Foreskin keratinocyte (primary cell): ENCODE measurements at places on chromosomes 2 and 18. TPM values are rescaled to one million over a fixed set of nuclear protein-coding genes. Genes with fewer than 3 reads are reported as not detected.

FOXI3 gene
- total RNA-seq: 0.04 TPM in 1 of 2 replicates, not detected in the other

CRYGD gene
- not detected in 2 replicates for total RNA-seq

OTOS gene
- total RNA-seq: not detected in 2 replicates

RNU2-63P gene
- 6.8 and 46.8 TPM in 2 replicates for total RNA-seq

NEU2 gene
- not detected in 2 replicates for total RNA-seq

CRYGA gene
- total RNA-seq: not detected in 2 replicates

KHK gene
- total RNA-seq: 2.4 and 2.6 TPM in 2 replicates

SKOR2 gene
- total RNA-seq: not detected in 2 replicates

LAMA3 gene
- 1,828 and 2,643 TPM in 2 replicates for total RNA-seq

GRHL1 gene
- 0.92 and 1.2 TPM in 2 replicates for total RNA-seq

PLEK gene
- not detected in 2 replicates for total RNA-seq

GRCh38 chr18:10397004-10397403, 57.4 kb upstream of the APCDD1 start:
- no peak for DNase-seq

DNA sequence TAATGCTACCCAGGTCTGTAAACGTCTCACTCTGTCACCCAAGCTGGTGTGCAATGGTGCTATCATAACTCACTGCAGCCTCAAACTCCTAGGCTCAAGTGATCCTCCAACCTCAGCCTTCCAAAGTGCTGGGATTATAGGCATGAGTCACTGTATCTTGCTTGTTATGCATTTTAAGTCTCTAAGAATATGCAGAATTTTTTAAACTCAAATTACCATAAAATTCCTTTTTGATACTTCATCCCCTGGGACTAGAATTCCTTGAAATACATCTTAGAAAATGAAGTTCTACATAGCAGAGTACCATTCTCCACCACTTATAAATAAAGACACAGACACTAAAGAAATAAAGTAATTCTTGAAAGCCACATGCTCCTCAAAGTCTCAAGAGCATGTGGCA, 30.2 kb upstream of the LRATD1 start:
- DNase-seq: no peak

DNA sequence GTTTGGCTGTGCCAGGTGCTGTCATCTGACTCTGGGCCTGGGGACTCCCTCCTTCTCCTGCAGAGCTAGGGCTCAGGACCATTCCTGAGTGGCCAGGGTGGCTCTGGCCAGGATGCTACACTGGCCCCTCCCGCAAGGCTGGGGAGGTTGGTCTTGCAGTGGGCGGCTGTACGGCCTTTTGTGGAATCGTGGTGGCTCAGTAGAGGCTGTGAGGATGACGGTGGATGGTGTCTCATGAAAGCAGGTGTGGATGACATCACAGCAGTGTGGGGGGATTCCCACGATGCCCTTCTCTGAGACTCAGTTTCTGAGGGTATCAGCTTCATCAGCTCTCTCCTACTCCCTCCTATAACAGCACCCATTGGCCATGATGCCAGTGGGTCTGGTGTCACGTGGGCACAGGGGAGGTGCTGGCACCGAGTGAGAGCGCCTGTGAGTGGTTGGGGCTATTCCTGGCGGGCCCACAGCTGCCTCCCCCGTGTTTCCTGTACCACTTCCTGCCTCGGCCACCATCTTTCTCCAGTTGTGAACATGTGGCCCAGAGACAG, 144.2 kb upstream of the HDAC4 start:
- no peak for DNase-seq

GRCh38 chr2:158130832-158131473, 29.3 kb downstream of the UPP2 start:
- no peak for DNase-seq

DNA sequence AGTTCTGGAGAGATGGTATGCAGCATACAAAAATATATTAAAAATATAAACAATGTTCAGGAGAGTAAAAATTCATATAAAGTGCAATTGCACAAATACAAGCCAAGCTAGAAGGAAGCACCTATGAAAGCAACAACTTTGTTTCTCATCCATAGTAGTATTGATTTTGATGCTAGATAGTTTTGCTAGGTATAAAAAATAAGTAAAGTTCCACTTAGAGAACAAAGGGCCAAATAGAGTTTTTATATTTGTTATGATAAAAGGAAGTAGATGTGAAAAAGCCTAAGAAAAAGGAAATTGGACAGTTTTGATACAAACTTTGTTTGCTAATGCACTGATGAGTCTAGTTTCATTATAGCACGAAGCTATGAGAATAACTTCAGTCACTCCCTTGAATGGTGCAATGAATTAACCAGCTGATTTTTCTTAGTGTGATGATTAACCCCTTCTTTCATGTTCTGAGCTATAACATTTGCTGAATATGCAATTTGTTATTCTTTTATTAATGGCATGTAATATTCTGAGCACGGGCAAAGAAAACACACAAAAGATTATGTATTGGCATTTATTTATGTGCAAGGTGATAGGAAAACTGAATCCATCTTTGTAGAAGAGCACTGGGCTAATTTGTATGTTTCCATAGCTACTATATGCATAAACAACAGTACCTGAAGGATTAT, 24.7 kb downstream of the SLC5A7 start:
- no peak for DNase-seq

- peak; percentile 50 for DNase-seq
Observed at GRCh38 chr2:73611867-73612266, 30.4 kb downstream of the NAT8 start.

- DNase-seq: no peak
Observed at GRCh38 chr2:8315531-8316165, 366.2 kb upstream of the ID2 start.

GRCh38 chr2:121256720-121257479, 28.1 kb downstream of the TFCP2L1 start:
- no peak for DNase-seq

- peak; percentile 2 for DNase-seq
Observed at GRCh38 chr2:29281086-29281915, 166.1 kb downstream of the CLIP4 start.

- DNase-seq: no peak
Observed at GRCh38 chr2:42009657-42010580, 37.9 kb upstream of the PKDCC start.

GRCh38 chr2:115422004-115422634, 979.7 kb downstream of the DPP10 start:
- DNase-seq: no peak

DNA sequence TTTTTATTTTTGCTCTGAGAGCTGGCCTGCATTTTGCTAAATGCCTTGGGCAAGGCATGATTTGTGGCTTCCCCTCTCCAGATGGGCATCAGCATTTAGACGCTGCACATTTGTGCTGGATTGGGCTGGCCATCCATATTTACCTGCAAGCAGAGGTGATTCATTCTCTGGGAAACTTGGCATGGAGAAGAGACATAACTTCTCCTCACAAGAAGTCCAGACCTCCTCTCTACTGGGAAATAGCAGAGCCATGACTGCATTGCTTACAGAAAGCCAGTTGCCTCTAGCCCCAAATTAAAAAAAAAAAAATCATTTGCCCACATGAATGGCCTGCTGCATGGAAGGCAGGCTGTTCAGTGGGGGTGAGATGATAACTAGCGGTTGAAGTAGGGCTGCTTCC, 120.1 kb downstream of the ACTR3 start:
- peak; percentile 69 for DNase-seq

- no peak for DNase-seq
Observed at GRCh38 chr18:49862656-49863385, 49.5 kb upstream of the ACAA2 start.

DNA sequence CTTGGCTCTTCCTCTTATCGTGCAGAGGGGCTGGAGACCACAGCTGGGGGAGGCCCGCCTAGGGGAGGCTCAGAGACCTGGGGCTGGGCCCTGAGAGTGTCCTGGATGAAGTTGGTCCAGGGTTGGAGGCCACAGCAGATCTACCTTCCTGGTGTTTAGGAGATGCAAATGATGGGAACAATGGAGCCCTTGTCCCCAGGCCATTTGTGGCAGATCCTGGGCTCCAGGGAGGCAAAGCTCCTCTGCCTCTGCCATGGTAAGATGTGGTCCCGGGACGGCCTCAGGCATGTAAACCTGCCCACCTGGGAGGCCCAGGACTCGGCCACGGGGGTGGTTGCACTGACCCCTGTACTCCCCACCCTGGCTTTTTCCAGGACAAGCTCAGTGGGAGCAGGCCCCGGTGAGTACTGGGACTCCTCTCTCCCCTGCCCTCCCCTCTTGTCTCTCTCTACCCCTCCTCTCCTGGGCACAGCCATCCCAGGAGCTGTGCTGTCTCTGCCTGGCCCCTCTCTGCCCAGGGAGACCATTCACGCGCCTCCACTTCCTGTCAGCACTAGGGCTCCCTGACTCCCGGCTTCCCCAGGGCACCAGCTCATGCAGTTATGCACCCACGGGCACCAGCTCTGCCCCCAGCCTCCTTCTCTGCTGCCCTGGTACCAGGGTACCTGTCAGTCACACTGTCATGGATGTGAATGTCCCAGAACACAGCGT, 10.9 kb downstream of the SH2D6 start:
- DNase-seq: no peak

DNA sequence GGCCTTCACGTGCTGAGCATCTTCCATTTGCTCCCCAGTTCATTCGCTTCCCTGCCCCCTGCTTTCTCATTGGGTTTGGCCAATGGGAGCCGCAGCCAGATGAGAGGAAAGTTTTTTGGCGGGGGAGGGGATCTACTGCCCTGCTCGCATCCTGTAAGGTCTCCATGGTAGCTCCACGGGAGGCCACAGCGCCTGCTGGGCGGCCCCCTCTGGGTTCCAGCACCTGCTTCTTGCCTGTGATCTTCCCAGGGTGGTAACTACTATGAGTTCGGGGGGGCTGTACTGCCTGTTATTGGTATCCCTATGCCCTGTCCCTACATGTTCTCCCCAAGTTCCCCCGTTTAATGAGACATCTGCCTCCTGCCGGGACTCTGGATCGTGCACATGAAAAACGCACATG, 57.2 kb downstream of the INPP5D start:
- no peak for DNase-seq

GRCh38 chr2:204250692-204251091, 294.6 kb upstream of the PARD3B start:
- no peak for DNase-seq

- DNase-seq: no peak
Observed at GRCh38 chr18:46215902-46216723, 111.9 kb downstream of the HAUS1 start.
